ENCODE measurements at places on chromosomes 7 and 10.

GRCh38 chr7:112160771-112161150 is 45.4 kb downstream of the DOCK4 start:
- no peak for DNase-seq

DNA sequence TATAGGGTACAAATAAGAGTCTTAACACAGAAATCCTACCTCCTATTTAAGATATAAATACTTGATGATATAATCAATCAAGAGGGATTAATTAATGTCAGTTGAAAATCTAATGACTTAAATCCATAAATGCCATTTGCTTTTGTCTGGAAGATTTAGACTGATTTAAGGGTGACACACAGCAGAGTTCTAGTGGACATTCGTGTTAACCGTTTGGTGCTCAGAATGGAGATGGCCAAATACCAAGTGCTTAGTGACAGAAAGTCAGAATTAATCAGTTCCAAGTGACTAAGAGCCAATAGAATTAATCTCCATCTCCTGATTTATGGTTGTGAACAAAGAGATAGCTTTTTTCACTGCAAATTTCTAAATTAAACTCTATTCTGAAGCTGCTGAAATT is 36.2 kb downstream of the NAMPT start:
- no peak for DNase-seq

GRCh38 chr10:88289342-88289741 is 293.8 kb downstream of the RNLS start:
- no peak for DNase-seq

DNA sequence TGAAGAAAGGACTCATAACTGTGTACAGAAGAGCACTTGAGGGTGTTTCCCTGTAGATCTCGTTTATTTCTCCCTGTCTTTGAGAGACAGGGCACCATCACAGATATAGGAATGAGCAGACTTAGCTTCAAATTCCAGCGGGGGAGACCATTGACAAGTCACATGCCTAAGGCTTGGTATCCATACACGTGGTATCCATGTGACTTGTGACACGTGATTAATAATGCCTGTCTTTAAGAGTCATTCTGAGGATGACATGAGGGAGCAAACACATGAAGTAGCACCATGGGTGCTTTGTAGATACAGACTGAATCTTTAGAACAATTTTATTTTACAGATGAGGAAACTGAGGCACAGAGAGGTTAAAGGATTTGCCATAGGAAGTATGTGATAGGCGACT is 292.3 kb downstream of the POU6F2 start:
- DNase-seq = no peak

DNA sequence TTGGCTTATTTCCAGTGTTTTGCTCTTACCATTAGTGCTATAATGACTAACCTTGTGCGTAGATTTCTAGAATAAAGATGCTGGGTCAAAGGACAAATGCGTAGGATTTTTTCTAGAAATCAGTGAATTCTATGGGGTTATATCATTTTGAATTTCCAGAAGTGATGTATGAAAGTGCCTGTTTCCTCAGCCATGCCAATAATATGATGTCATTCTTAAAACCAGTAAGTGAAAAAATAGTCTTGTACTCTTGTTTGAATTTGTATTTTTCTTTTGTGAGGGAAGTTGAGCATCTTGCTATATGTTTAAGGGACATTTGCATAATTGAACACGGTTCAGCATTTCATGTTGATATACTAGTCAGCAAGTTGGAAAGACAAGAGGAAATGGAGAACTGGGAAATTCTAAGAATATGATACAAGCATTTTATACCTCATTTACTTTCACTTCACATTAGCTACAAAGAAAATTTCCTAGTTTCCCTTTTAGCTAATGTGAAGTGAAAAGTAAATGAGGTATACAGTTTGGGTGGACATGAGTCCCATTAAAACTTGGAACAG is 3.8 kb upstream of the DNAH11 start:
- no peak for DNase-seq
